ENCODE measurements at places on chromosomes 16 and 17.

GRCh38 chr17:6110592-6110991 lies 40.4 kb downstream of the WSCD1 start:
- DNase-seq: no peak

DNA sequence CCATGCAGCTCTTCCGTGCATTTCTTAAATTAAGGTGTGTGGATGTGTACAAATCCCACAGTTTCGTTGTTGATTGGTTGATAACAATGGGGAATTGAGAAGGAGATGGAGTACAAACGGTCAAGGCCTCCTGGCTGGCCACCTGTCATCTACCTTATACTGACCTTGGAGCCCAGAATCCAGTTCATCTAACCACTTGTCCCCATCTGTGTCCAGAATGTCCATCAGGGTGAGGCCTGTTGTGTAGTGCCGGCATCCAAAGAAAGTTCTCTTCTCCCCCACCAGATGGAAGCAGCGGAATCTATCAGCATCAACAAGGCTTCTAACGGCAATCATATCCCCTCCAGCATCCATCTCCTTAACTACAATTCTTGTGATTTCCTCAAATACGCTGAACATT lies 1.5 kb downstream of the GSDMB start:
- DNase-seq: no peak

DNA sequence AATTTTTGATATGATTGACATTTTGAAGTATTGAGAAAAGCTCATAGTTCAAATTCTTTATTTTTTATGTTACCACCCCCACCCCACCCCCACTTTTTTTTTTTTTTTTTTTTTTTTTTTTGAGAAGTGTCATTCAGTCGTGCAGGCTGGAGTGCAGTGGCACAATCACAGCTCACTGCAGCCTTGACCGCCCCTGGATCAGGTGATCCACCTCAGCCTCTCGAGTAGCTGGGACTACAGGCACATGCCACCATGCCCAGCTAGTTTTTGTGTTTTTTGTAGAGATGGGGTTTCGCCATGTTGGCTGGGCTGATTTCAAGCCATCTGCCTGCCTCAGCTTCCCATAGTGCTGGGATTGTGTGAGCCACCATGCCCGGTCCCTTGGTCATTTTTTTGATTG lies 7.4 kb downstream of the TAF15 start:
- DNase-seq: no peak

DNA sequence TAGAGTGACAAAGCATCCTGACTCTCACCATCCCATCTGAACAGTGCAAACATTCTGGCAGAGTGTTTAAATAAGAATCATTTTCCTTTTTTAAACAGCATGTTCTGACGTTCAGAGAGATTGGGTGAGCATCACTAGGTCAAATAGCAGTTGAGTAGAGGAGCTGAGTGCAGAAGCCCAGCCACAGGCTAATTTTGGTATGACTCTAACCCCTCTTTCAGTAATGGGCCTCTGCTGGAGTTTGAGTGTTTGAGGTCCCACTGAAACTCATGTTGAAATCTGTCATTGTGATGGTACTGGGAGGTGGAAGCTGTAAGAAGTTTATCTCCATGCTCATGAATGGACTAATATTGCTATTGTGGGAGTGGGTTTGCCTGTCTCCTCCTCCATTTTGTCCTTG lies 194.4 kb downstream of the SALL1 start:
- DNase-seq: no peak

- DNase-seq: no peak
These were observed 148.6 kb downstream of the CLEC16A start for GRCh38 chr16:11092788-11093571.

DNA sequence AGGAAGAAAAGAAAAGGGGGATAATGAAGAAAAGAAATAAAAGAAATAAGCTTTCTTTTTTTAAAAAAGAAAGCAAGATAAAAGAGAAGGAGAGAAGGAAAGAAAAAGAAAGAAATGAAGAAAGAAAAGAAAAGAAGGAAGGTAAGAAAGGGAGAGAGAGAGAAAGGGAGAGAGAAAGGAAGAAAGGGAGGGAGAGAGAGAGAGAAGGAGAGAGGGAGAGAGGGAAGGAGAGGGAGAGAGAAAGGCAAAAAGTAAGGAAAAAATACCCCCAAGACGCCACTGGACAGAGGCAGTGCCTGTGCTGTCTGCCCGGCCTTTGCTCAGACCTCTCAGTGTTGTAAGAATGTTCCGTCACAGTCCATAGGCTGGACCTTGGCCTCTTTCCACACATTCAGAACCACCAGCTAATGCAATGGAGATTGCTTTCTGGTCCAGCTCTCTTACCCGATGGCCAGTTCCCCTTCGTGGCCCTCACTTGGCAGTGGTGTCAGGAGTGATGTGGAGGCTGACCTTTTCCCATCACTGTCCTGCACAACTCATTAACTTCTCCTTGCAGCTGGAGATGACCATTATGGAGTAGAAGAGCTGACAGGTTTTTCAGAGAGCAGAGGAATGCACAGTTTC lies 14.3 kb upstream of the HNF1B start:
- DNase-seq: no peak

DNA sequence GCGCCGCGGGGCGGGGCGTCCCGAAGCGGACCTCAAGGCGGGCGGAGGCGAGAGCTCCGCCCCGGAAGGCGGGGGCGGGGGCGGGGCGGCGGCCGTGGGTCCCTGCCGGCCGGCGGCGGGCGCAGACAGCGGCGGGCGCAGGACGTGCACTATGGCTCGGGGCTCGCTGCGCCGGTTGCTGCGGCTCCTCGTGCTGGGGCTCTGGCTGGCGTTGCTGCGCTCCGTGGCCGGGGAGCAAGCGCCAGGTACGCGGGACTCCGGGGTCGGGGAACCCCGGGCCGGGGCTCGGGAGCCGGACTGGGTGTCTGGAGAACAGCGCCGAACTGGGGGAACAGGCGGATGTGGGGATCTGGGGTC lies at the start of gene TNFRSF12A:
Gene TNFRSF12A (plus strand): TSS at position 122 of the 357 bp plus-strand sequence. CDS start 30 bp downstream, at position 152.
- DNase-seq: peak; percentile 79
